ENCODE measurements at places on chromosomes 1 and 21. TPM values are rescaled to one million over a fixed set of nuclear protein-coding genes. Genes with fewer than 3 reads are reported as not detected.

Gene PKN2
- 33.7 TPM for total RNA-seq

Gene S100A12
- not detected for total RNA-seq

Gene LENEP
- total RNA-seq = 1.3 TPM

Gene BARHL2
- not detected for total RNA-seq

Gene REN
- not detected for total RNA-seq

Gene KCNN3
- 0.21 TPM for total RNA-seq

Gene PLEKHA6
- 1.4 TPM for total RNA-seq

Gene CCDC181
- not detected for total RNA-seq

Gene RNU1-4
- 3,650 TPM for total RNA-seq

Gene PCP4L1
- not detected for total RNA-seq

Gene SYT11
- total RNA-seq = 8.6 TPM

Gene CSF3R
- 2.1 TPM for total RNA-seq

DNA sequence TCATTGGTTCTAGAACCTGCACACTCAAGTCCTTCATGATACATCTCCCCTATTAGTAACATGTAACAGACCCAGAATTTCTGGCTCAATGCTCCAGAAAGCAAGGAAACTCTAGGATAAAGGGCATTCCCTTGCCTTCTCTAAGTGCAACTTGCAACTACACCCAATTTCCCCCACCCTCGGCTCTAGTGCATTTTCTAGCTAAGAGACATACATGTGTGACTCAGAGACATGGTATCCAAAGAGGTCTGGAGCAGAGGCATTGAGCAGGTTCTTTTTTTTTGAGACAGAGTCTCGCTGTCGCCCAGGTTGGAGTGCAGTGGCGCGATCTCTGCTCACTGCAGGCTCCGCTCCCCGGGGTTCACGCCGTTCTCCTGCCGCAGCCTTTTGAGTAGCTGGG lies 132.9 kb downstream of the ZC3H11B start:
- DNase-seq = no peak

DNA sequence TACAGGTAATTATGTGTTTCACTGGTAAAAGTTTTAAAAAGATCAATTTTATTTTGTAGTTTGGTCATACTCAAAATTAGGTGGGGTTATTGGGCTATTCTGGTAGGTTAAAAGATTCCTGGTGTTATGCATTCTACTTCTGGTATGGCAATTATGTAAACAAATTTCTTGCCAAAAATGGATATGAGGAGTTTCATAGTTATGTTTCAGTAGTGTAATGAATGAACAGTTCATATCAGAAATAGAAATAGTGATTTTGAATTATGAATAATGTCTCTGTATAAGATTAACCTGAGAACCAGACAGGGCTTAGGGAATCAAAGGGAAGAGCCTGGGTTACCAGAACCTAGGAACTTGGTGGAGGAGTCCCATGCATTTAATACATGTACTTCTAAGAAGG lies 15.9 kb downstream of the ATF6 start:
- DNase-seq = no peak

DNA sequence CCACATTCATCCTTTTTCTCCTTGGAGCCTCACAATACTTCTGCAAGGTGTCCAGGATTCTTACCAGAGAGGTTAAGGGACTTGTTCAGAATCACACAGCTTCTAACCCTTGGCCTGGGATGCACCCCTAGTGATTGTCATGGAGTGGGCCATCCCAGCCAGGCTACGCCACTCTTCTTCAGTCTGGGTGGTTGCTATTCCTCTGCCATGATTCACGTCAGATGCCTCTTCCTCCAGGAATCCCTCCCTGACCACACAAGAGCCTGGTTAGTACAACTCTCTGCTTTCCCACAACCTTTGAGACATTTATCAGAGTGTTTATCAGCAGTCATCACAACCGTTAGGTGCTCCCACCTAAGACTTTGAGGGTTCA lies 121.8 kb downstream of the EPHB2 start:
- no peak for DNase-seq

DNA sequence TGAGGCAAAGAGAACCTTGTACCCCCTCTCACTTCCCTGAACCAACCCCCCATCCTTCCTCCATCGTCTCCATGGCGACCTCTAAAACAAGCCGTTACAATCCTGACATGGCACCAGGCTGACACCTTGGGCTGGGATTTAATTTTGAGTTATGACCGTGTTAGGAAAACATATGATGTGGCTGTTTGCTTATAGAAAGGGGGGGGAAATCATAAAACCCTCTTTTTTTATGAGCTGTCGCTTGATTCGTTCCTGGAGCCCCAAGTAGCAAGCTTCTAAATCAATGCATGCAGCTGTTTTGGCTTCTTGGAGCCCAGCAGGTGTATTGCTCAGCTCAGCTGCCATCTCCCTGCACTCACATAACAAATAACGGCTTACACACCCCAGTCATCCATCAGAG lies 301.2 kb upstream of the SPAG17 start:
- DNase-seq = no peak

DNA sequence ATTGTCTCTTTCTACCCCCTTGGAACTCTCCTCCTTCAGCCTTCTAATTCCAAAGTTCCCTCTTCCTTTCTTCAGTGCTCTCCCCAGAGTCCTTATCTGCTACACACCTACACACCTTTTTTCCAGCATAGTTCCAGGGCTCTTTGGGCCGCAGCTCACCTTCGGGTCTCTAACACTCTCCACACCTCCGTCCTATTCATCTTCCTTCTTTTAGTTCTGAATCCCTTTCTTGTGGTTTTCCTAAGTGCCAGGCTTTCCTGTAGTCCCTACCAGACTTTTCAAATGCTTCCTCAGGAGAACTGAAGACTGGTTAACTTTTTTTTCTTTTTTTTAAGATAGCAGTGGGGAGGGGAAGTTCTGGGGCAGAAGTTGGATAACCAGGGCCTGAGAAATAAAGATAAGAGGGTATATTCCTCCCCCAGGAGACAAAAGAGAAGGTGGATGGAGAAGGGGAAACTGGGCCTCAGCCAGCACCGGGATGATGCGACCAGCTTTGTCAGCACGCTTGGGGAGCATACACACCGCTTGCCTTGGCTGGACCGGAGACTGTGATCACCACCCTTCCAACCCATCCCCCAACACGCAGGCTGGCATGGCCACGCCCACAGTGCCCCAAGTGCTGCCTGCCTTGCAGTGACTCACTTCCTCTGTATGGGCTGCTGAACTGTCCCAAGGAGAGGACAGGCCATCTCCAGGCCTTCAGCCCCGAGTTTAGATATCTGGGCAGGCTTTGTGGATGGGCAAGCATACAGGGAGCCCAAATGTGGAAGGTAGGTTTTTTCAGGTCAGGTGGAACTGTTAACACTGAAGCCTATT lies 2.5 kb upstream of the CERS2 start:
- peak; percentile 57 for DNase-seq

DNA sequence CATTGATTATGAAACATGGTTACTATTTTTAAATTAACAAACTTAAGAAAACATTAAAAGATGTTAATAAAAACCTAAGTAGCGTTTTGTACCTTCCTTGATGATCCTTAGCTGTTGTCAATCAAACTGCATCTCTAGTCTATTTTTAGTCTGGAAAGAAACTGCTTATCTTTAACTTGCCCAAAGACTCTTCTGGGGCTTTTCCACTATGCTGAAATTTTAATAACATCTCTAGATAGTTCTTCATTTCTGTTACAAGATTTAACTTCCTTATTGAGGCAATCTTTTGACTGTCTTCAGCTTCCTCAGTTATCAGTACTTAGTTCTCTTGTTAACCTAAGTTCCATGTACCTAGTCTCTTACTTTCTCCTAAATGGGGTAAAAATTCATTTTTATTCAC lies 135.9 kb upstream of the HMCN1 start:
- DNase-seq = no peak

DNA sequence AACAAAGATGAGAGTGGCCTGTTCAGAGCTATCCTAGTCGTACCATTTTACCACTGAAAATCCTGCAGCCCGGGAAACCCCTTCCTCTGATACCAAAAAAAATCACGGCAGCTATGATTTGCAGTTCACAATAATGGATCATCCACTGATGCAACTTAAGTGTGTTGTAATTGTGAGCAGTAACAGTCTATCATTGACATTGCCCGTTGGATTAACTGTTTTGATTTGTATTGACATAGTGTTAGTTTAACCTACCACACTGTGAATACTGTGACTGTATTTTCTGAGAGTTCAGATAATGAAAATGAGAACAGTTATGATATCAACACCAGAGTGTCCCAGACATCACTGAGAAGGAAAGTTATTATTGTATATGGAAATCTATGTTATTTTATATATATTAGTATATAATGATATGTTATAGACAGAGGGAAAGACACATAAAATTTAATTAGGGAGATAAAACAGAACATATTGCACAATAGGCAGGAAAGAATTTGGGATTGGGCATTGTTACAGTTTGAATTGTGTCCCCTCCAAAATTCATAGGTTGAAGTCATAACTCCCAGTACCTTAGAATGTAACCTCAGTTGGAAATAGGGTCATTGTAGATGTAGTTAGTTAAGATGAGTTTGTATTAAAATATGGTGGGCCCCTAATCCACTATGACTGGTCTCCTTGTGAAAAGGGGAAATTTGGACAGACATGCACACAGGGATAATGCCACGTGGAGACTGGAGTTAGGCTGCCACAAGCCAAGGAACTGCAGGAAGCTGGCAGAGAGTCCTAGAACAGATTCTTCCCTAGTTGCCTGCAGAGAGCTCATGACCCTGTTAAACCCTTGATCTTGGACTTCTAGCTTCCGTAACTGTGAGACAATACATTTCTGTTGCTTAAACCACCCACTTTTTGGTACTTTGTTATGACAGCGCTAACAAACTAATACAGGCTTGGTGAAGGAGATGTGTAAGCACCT lies 54.4 kb downstream of the TLCD4 start:
- no peak for DNase-seq

- DNase-seq = no peak
Observed at GRCh38 chr1:227318853-227319607, 738 bp upstream of the CDC42BPA start.

- DNase-seq = no peak
Observed at GRCh38 chr1:115717541-115717940, 51.0 kb downstream of the CASQ2 start.

DNA sequence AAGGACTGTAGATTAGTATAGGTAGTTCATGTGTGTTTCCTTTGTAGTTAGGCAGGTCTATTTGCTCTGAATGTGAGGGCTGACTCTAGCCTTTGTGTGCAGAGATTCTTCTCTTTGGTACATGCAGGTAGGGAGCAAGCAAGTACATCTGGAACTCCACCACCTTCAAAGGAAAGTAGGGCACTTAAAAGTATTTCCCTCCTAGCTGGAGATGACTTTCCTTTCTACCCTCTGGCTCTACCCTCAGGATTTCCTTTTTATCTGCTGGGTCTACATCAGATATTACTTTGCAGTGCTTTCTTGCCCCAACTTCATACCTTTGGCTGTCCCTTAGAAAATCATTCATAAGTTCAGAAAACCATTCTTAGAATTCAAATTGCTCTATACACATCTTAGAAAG lies 91.7 kb upstream of the HIVEP3 start:
- no peak for DNase-seq

GRCh38 chr1:11280719-11281376 lies 7.8 kb downstream of the UBIAD1 start:
- no peak for DNase-seq

DNA sequence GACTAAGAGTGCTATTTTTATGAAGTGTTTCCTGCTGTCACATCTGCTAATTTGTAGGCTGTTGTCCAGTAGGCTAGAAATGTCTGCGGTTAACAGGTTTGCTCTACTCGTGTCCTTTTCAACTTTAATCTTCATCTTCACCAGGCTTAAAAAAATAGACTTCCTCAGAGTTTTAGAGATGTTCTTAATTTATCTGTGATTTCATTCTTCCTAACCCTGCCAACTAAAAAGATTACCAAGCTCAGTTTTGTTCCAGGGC lies 66.8 kb downstream of the SASS6 start:
- no peak for DNase-seq

- DNase-seq = no peak
Observed at GRCh38 chr1:171716616-171717015, 25.2 kb downstream of the VAMP4 start.

DNA sequence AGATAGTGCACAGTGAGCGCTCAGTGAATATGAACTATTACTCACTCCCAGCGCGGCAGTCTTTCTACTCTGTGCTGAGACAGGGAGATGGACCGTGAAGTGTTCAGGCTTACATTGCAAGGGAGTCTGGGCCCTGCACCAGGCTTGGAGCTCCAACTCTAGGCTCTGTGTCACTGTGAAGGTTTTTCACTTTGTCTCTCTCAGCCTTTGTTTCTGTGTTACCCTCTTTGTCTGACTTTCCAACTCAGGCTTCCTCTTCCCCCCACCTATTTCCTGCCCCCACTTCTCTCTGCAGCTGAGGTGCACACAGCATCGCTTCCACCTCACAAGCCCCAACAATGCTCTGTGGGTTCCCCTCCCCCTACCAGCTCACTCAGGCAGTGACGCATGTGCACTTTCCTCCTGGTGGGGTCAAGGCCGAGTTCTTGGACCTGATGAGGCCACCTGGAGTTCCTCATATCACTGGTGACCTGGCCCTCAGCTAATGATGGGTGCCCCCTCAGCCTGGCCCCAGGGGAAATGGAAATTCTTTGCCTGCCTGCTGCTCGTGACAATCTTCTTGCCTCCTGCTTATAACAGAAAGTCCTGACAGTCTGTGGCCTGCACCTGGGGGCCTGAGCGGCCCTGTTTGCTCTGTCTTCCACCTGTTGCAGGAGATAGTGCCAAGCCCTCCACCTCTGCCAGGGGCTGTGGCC lies 1.1 kb upstream of the LCK start:
- peak; percentile 82 for DNase-seq

DNA sequence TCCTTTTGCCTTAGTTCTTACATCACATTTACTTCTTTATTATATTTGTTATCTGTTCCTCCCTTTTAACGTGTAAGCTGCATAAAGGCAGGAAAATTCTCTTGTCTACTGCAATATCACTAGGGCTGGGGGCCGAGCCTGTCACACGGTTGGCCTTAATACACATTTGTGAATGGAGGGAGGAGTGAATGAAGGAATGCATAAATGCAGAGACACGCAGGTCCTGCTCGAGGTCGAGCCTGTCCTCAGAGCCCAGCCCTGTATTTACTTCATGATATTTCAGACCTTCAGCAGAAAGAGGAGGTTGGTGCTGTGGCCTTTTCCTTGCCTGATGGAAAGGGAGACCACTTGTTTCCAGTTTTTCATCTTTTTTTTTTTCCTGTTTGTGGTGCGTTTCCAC lies 671.3 kb downstream of the PTPRU start:
- DNase-seq = no peak

DNA sequence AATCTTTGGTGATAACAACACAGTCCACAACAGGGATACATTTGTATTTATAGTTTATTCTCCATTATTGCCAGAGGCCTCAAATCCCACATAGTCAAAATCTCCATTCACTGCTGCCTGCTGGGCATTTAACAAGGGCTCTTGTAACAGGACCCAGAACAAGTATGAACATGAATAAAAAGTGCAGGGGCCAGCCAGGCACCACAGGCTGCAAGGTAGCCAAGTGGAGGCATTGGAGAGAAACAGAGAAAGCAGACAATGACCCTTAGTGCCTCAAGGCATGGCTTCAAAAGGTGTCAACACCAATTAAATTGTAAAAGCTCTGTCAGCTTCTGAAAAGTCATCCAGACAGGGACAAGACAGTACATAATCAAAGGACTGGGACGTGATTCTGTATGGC lies 116.8 kb downstream of the ATP6V1G3 start:
- DNase-seq = no peak

- DNase-seq = peak; percentile 35
Observed at GRCh38 chr21:42218836-42219605, at the start of gene ABCG1. ABCG1 (plus strand) TSS chr21:42219140; CDS start chr21:42219263, 123 bp downstream.

- DNase-seq = no peak
Observed at GRCh38 chr1:9197186-9198099, 37.1 kb upstream of the H6PD start.

- DNase-seq = no peak
Observed at GRCh38 chr1:151720554-151720953, 768 bp upstream of the RIIAD1 start.

- DNase-seq = no peak
Observed at GRCh38 chr1:64471218-64472039, 1.5 kb downstream of the CACHD1 start.

- no peak for DNase-seq
Observed at GRCh38 chr1:1975535-1975934, 28.1 kb downstream of the CFAP74 start.

All from T-cell (primary cell).